ENCODE measurements at places on chromosomes 4 and X.

- DNase-seq, result no peak
Measured at GRCh38 chrX:16978193-16978984, 31.9 kb downstream of the REPS2 start.

DNA sequence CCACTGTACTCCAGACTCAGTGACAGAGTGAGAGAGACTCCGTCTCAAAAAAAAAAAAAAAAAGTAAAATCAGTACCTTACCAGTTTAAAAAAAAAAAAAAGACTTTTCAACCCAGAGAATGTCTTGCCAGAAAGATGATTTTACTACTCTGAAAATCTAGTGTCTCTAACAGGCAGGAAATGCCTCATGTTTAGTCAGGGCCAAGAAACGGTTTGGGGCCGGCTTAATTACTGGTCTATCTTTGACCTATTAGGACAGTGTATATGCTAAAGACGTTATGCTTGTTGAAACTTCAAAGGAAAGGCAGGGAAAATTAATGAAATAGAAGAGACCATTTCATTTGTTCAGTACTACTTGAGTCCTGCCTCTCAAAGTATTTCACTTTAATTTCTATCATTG is 9.9 kb downstream of the BEND4 start:
- DNase-seq, result no peak

DNA sequence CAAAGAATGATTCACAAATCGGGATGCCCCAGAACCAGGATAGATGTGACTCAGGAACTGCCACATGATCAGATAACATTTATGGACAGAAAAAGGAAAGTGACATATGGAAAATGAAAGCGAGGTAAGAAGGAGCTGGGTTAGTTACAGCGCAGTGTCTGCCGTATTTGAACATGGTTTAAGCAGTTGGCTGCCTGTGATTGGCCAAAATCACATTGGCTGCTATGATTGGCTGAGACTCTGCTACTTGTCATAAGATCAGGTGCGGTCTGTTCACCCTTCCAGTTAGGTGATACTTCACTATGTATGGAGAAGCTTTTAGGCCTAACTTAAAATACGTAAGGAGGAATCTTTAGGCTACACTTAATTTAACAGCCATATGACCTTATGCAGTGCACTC is 322.7 kb upstream of the HAND2 start:
- DNase-seq, result no peak

GRCh38 chrX:70675284-70675683 is 230.6 kb downstream of the DLG3 start:
- DNase-seq, result no peak

Measured in activated naive CD4-positive, alpha-beta T cell treated with Interleukin-2 at 50 U/mL for 16 hours (primary cell).